Left cardiac atrium (tissue), 4 donors: ENCODE measurements at places on chromosomes 11 and 22. TPM values are rescaled to one million over a fixed set of nuclear protein-coding genes. Genes with fewer than 3 reads are reported as not detected.

- no peak for DNase-seq
Observed at GRCh38 chr11:68835328-68835727, 6.4 kb downstream of the CPT1A start.

- DNase-seq: no peak
Observed at GRCh38 chr11:117202386-117203068, 3.4 kb downstream of the TAGLN start.

The CNTF gene
- total RNA-seq: 1.5 TPM

DNA sequence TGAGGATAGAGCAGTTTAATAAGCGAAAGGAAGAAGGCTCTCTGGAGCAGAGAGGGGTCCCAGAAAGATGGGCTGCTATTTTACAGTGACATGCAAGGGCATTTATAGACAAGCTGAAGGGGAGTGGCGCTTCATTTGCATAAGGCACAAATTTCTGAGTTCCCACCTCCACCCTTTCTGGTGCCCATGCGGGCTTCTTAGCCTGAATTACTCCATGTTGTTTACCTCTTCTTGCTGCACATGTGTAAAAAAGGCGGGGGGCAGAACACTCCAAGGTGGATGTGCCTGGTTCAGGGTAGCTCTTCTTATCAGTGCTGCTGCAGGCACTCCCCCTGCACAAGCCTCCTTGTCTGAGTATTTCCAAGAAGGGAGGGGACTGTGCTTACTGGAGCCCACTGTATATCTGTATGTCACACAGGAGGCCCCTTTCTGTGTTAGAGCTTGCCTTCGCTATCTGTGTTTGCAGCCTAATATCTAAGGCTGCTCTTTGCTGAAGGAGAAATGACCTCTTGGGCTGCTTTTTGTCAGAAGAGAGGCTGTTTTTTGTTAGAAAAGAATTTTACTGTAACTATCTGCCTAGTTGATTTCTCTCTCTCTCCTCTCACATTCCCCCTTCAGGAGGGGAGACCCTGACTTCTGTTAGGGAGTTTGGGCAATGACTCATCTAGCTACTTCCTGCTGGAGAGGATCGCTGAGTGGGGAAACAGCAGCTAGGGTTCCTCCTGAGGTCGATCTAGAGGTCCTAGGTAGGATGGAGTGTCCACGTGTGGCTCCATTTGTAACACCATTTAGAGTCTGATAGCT, 1057.0 kb upstream of the CNTN5 start:
- DNase-seq: no peak

DNA sequence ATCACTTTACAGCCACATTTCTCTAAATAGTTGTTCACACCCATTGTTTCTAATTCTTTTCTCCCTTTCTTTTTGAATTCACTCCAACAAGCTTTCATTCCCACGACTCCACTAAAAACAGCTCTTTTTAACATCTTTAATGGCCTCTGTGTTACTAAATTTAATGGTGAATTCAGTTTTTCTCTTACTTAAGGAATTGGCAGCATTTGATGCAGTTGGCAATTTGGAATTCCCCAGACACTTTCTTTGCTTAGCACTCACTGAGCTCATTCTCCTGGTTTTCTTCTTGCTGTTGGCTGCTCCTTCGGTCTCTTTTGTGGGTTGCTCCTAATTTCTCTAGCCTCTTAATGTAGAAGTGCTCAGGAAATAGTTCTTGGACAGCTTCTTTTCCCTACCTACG, 40.5 kb upstream of the OR9Q1 start:
- no peak for DNase-seq

The HDAC10 gene
- total RNA-seq: 11.2 TPM

The APOBEC3A gene
- 2.9 TPM for total RNA-seq

- no peak for DNase-seq
Observed at GRCh38 chr11:104372111-104372510, 208.2 kb upstream of the PDGFD start.

The INSC gene
- total RNA-seq: 0.41 TPM

The CCDC87 gene
- total RNA-seq: 0.18 TPM

The TMEM109 gene
- total RNA-seq: 98.1 TPM

GRCh38 chr11:26743622-26744021, 21.8 kb upstream of the SLC5A12 start:
- no peak for DNase-seq

DNA sequence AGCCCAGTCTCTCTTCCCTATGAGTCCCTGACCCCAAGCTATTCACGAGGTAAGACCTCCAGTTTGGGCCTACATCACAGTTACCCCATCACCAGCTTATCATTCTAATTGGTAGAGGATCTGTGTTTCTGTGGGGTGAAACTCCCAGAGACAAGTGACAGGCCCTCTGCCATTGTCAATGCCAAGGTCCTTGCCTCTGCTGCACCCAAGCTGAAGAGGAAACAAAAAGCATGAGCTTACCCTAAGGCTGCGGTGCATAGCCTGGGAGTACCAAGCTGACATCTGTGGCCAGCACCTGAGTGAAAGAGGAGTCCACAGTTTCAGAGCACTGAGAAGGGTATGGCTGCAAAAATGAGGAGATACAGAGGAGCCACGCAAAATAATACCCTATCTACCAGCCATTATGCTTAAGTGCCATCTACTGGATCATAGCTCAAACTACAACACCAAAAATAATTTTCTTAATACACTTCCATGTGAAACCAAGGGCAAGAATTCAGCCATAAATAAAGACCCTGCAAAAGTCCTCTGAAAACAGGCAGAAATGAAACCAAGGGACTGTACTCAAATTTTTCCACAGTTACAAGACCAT, 62.3 kb upstream of the ANO5 start:
- DNase-seq: no peak

- DNase-seq: no peak
Observed at GRCh38 chr11:102457056-102457677, 4.6 kb upstream of the TMEM123 start.

GRCh38 chr11:64864473-64865285, 13.7 kb downstream of the EHD1 start:
- peak; percentile 80 for DNase-seq

GRCh38 chr22:37731804-37732471, 35.1 kb downstream of the TRIOBP start:
- DNase-seq: no peak

DNA sequence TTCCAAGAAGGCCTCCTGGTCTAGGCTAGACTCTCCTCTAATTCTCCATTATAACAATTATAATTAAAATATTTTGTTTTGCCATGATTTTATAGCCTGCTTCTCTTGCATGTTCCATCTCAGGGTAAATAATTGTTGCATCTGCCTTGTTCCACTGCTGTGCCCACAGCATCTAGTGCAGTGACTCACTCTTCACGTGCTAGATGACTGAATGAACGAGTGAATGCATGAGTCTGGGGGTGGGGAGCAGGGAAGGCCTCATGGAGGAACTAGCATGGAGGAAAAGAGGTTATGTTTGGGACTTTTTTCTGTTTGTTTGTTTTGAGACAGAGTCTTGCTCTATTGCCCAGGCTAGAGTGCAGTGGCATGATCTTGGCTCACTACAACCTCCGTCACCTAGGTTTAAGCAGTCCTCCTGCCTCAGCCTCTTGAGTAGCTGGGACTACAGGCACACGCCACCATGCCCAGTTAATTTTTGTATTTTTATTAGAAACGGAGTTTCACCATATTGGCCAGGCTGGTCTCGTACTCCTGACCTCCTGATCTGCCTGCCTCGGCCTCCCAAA, 5.2 kb upstream of the OAF start:
- DNase-seq: no peak

The KDELR3 gene
- 9.2 TPM for total RNA-seq

The BSX gene
- total RNA-seq: not detected

The ACRV1 gene
- not detected for total RNA-seq

The FAT3 gene
- total RNA-seq: 0.92 TPM

GRCh38 chr11:123330948-123331347, 99.1 kb upstream of the GRAMD1B start:
- no peak for DNase-seq

The OSBP2 gene
- 4.9 TPM for total RNA-seq

The TRIM51 gene
- not detected for total RNA-seq

The IGLL1 gene
- not detected for total RNA-seq

The APOL5 gene
- total RNA-seq: not detected

The CLMP gene
- total RNA-seq: 38.6 TPM

DNA sequence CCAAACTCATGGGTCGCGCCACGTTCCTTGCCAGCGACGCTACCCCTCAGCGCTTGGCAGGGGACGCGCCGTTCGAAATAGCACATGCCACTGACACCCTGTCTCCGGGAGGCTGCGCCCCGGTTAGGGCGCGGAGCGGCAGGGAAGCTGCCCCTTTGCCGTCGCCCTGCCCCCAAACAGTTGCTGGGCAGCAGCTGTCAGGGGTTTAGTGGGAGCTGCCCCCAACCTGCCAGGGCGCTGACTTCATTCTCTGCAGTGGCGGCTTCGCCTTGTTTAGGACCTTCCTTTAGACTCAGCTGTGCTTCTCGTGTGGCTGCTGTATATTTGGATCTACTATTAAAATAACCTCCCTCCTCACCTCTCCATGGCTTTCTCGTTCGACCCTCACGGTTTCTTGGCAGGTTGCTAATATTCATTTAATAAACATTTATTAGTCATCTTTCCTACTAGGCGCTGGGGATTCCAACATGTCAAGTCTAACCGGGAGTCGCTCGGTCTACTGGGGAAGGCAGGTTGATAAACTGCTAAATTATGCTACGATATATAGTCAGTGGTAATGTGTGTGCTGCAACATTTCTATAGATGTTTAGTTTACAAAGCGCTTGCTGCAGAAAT, 782 bp downstream of the TMEM109 start:
- DNase-seq: no peak
